Cortex of kidney (tissue), 1 donor: ENCODE measurements at places on chromosomes 1 and 21.

DNA sequence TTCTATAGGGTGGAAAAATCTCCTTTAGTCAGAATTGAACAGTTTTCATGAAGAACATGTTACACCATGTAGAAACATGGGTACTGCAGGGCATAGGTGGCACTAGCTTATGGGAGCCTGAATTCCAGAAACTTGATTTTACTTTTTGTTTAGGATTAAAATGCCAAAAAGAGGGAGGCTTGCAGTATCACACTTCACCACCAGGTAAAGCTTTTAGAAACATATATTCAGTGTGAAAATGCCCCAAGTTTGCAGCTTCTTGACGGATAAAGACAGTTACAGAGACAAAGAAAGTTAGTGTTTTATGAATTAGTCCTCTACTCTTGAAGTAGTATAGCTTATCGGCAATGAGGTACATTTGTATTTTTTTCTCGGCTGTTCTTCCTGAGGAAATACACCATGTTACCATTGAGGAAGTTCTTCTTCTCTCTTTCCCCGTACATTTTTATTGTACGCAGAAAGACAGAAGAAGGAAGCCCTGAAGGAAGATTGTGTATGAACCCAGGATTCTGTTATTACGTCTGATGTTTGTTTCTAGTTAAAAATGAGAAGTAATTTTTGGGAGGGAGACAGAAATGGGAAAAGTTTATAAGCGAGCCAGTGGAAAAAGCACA is 66.1 kb downstream of the PBX1 start:
- no peak for DNase-seq

GRCh38 chr1:82614090-82614489 is 813.4 kb downstream of the ADGRL2 start:
- DNase-seq = no peak

DNA sequence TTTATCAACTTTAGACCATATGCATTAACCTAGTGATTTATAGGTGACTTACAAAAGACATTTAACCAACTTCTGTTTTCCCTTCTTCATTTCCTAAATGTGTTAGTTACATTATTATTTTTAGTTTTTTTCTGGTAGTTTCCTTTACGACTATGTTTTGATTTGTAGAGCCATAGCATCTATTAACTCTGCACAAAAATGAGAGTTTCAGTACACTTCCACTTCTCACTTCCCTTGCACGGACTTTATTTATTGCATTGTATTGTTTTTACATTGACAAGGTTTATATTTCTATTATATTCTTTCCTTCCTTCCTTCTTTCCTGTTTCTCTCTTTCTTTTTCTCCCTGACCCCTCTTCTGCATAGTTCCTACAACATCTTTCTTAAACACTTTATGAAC is 14.7 kb downstream of the PKN2 start:
- DNase-seq = no peak

GRCh38 chr1:100449477-100449876 is 88.5 kb upstream of the GPR88 start:
- no peak for DNase-seq

DNA sequence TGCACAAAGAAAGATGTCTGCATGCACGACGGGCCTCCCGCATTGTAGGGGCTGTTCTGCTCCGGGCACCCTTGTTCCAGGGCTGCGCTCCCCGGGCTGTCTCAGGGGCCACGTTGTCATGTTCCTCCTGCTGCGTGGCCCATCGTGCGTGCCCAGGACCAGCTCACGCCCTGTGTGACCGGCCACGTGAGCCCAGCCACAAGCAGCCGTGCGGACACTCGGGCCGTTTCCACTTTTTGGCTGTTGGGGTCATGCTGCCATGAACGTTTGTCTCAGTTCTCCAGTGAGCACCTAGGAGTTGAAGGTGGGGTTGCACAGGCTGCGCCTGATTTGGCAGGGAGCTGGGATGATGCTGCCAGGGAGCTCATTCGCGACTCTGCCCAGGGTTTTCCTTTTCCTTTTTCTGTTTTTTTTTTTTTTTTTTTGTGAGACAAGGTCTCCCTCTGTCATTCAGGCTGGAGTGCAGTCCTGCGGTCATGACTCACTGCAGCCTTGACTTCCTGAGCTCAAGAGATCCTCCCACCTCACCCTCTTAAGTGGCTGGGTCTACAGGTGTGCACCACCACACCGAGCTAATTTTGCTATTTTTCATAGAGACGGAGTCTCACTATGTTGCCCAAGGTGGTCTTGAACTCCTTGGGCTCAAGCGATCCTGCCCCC is 17.4 kb downstream of the PDXK start:
- DNase-seq = no peak

GRCh38 chr1:19438516-19439195 is 46.7 kb downstream of the CAPZB start:
- no peak for DNase-seq

DNA sequence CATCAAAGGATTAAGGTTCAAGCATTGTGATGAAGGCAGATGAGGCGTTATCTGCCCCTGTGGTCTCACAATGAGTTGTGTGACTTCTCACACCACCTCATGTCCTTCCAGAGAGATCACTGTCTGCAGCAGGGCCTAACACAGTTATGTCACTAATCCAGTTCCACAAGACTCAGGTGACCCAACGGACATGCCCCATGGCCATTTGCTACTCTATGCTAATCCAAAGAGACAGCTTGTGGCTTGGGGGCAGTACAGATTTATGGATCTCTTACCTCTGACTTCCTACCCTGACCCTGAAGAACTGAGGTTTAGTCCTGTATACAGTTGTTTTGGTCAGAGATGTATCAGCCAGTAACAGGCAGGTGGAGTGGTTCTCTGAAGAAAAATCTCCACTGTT is 147.1 kb downstream of the GLUL start:
- DNase-seq = no peak

DNA sequence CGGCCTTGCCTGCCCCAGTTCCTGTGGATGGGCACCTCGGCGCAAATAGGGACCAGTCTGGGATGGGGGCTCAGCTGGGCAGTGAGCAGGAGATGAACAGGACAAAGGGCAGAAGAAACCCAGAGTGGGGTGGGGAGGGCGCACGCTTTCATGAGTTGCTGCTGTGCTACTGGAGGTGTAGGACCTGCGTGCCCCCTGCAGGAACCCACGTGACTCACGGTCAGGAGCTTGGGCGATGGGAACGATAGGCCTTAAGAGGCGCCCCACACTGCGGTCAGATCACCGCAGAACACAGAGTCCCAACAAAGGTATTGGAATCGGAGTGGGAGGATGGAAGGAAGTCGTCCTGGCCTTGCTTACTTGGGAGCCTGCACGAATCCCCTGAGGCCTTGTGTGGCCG is 17.2 kb downstream of the PRDM15 start:
- no peak for DNase-seq

DNA sequence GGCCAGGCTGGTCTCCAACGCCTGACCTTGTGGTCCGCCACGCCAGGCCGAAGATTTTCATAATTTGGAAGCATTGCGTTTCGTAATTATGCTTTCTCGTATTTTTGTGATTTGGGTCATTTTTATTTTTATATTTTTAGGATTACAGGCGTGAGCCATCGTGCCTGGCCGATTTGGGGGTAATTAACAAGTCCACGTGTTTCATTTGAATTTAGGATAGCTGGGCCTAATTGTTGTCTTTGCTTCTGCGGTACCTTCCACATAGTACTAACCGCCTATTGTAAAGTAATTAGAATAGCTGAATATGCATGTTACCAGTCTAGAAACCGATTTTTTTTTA is 1.0 kb downstream of the RCC1 start:
- DNase-seq = no peak

GRCh38 chr1:61348025-61348665 is 265.8 kb downstream of the NFIA start:
- no peak for DNase-seq

DNA sequence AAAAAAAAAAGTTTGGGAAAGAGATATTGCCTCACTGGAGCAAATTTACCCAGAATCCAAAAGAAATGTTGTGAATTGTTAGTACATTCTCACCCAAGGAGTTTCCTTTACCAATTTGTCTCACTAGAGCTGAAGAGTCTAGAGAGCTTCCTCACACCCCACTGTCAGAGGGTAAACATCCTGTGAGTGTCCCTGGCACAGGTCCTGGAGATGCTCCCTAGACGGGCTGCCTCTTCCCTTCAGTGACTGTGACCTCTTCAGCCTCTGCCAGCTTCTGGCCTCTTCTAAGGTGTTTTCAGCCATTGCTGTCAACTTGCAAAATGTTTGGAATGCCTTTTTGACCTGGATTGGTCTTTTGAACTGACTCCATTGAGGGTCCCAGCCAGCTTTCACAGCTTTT is 159.4 kb downstream of the DHRS3 start:
- no peak for DNase-seq

DNA sequence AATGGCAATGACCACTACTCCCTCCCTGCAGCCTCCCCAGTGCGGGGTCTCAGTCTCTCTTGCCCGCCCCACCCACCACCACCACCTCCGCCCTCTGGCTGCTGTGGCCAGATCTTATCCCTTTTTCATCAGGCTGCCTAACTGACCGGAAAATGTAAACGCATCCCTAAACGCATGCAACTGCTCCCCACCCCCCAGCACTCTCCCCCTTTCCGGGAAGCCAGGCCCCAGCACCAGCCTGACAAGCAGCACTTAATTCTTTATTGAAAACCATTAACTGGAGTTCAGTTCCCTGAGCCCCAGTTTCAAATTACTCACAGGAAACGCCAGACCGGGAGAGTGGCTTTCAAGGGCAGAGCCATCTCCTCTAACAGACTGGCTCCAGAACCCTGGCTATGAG is 147.7 kb downstream of the DMRTA2 start:
- no peak for DNase-seq

DNA sequence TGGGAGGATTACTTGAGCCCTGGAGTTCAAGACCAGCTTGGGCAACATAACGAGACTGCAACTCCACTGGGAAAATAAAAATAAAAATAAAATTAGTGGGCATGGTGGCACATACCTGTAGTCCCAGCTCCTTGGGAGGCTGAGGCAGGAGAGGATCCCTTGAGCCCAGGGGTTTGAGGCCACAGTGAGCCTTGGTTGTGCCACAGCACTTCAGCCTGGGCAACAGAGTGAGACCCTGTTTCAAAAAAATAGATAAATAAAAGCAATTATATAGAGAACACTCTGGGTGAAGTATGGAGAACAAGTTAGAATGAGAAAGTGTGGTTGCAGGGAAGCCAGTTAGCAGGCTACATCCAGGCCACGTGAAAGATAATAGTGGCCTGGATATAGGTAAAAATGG is 25.7 kb downstream of the CXADR start:
- no peak for DNase-seq

DNA sequence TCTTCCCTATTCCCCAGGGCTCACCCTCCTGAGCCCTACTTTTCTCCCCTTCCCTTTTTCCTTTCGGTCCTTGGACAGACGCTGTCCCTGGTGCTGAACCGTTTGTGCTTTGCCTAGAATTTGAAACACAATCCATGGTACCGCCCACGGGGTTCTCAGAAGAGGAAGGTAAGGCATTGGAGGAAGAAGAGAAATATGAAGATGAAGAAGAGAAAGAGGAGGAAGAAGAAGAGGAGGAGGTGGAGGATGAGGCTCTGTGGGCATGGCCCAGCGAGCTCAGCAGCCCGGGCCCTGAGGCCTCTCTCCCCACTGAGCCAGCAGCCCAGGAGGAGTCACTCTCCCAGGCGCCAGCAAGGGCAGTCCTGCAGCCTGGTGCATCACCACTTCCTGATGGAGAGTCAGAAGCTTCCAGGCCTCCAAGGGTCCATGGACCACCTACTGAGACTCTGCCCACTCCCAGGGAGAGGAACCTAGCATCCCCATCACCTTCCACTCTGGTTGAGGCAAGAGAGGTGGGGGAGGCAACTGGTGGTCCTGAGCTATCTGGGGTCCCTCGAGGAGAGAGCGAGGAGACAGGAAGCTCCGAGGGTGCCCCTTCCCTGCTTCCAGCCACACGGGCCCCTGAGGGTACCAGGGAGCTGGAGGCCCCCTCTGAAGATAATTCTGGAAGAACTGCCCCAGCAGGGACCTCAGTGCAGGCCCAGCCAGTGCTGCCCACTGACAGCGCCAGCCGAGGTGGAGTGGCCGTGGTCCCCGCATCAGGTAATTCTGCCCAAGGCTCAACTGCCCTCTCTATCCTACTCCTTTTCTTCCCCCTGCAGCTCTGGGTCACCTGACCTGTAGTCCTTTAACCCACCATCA is 10.4 kb downstream of the BCAN start:
- no peak for DNase-seq
